ENCODE measurements at places on chromosomes 1 and 21.

DNA sequence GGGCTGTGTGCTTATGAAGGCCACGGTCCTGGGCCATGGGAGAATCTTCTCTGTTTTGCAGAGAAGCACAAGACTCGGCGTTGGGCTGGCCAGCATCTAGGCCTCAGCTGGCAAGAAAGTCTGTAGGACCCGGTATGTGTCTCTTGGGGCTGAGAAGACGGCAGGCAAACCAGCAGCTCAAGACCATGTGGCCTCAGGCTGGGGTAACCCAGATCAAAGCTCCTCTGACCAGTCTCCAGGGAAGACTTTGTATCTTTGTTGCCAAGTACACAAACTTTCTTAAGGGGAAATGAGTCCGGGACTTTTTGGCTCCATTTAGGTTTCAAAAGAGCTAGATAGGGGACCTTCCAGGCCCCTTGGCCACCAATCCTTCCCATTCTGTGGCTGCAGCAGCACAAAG lies 60.1 kb downstream of the PTP4A2 start:
- DNase-seq = no peak

DNA sequence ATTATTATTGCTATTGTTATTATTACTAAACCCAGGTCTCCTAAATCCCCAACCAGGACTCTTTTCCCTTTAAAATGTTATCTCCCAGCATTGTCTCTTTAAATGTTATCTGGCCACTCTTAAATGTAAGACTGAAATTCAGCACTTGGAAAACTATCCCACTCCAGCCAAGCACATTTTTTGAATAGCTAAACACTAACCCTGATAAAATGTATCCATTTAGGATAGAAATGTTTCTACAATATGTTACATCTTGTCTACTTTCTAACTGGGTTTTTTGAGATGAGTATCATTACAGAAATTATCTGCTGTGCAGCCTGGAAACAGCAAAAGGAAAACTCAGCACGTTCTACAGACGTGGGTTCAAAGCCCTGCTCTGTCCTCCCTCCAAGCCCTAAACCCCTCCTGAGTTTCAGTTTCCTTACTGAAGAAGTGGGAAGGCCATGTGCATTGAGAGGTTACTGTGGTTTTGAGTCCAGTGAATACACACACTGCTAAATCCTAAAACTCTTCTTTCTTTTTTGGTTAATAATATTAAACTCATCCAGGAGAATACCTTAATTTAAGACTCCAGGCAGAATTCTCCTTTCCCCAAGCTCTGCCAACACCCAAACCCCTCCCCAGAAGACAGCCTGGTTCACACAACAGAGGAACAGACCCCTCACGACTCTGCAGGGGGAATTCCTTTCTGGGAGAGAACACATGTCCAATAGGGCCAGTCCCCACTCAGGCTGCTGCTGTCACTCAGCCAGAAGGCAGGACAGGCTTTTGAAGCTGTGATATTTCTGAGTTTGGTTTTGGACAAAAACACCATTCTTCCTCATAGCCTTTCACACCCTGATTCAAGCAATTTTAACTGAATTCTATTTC lies 41.9 kb downstream of the HIVEP3 start:
- no peak for DNase-seq

DNA sequence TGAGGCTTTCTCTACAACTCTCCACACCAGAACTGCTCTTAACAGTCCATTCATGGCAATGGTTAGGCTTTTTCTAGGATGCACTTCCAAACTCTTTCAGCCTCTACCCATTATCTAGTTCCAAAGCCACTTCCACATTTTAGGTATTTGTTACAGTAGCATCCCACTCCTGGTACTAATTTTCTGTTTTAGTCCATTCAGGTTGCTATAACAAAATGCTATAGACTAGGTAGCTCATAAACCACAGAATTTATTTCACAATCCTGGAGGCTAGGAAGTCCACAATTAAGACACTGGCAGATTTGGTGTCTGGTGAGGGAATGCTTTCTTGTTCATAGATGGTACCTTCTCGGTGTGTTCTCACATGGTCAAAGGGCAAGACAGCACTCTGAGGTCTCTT lies 17.3 kb upstream of the EPS8L3 start:
- no peak for DNase-seq

DNA sequence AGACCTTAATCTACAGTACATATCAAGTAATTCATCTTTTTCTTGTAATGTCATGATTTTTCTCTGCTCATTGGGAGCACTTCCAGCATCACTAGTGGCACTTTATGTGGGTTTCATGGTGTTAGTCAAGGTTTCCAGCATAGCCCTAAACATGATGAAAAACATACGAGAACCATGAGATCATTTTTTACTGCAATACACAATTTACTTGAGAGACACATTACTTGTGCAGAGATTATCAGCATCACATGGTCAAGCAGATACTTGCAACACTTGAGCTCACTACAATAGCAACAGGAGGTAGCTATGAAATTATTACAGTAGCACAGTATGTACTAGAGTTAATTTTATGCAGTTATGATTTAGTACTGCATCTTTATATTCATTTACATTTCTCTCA lies 36.4 kb downstream of the ITGB3BP start:
- DNase-seq = no peak

- no peak for DNase-seq
These were observed 8.9 kb downstream of the NIBAN1 start for GRCh38 chr1:184965439-184965838.

GRCh38 chr1:37858931-37859506 lies 373 bp downstream of the MTF1 start:
- DNase-seq = no peak

DNA sequence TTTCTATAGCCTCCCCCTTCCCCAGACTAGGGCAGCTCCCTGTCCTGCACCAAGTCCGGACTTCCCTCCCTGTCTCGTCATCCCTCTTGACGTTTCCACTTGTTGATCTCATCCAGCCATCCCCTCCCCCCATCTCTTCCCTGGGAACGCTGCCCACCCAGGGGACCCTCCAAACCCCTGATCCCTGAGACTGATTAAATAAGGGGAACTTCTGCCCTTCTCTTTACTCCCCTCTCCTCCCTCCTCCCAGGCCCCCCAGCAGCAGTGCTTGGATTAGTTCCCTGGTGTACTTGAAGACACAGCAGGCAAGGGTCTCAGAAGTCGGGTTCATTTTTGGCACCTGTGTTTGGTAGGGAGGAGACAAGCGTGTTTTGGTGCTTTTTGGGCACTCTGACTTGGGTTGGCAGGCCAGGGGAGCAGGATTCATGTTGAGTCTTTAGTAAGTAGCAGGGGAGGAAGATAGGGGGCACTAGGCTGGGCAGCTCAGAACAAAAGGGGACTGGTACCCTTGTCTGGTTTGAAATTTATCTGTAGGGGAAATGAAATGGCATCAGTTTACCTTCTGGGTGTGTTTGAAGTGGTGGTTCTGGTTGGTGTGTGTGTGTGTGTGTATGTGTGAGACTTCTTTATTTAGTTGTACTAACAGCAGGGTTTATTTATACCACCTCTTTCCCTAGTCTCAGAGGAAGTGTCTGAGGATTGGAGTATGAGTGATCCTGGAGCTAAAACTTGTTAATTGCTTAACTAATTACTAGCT lies 11.1 kb downstream of the VANGL2 start:
- no peak for DNase-seq

DNA sequence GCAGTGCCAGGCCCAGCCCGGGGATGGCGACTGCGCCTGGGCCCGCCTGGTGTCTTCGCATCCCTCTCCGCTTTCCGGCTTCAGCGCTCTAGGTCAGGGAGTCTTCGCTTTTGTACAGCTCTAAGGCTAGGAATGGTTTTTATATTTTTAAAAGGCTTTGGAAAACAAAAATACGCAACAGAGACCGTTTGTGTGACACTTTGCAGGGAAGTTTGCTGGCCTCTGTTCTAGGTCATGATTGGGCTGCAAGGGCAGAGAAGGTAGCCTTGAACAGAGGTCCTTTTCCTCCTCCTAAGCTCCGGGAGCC lies 719 bp downstream of the SOD1 start:
- no peak for DNase-seq

DNA sequence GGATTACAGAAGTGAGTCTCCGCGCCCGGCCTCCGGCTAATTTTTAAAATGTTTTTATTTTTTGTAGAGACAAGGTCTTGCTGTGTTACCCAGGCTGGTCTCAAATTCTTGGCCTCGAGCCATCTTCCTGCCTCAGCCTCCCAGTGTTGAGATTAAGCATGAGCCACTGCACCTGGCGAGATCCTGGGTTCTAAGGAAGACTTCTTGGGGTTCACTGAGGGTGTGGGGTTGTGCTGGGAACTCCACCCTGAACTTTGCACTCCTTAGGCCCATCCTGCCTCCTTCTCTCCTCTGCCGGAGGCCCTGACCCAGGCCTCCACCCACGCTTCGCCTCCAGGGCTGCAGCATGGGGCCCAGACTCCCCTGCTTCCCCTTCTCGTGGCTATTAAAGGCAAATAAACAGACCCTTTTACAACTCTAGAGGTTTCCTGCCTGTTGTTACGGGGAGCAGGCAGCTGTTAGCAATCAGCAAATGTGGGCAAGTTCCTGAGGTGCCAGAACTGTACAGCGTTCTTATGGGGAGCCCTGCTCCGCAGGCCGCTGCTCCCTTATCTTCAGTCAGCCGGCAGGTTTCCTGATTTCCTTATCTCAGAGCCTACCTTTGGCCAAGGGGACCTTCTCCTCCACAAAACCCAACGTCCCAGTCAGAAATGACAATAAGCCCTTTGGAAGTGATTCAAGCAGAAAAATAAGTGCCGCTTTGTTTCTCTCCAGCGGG lies 41.0 kb upstream of the LIN9 start:
- peak; percentile 94 for DNase-seq

DNA sequence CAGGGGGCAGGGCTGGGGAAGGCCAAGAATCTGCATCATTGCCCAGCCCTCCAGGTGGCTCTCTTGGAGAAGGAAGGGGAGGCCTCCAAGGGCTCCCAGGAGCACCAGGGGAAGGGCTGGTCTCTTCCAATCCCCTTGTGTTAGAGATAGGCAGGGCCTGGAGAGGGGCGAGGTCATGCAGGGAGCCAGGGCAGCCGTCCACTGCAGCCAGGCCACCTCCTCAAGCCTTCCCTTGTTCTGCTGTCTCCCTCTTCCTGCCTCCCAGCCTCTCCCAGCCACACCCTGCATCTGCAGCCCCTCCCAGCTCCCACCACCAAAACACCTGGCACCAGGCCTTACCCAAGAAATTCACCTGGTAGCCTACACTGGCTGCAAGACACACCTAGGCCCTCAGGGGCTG lies 105.3 kb upstream of the IFFO2 start:
- DNase-seq = no peak

- no peak for DNase-seq
These were observed 28.5 kb upstream of the CAMK1G start for GRCh38 chr1:209554761-209555611.

- DNase-seq = no peak
These were observed 23.8 kb downstream of the PLA2G2A start for GRCh38 chr1:19955534-19956170.

GRCh38 chr1:92975551-92976232 lies 14.4 kb upstream of the DIPK1A start:
- no peak for DNase-seq

DNA sequence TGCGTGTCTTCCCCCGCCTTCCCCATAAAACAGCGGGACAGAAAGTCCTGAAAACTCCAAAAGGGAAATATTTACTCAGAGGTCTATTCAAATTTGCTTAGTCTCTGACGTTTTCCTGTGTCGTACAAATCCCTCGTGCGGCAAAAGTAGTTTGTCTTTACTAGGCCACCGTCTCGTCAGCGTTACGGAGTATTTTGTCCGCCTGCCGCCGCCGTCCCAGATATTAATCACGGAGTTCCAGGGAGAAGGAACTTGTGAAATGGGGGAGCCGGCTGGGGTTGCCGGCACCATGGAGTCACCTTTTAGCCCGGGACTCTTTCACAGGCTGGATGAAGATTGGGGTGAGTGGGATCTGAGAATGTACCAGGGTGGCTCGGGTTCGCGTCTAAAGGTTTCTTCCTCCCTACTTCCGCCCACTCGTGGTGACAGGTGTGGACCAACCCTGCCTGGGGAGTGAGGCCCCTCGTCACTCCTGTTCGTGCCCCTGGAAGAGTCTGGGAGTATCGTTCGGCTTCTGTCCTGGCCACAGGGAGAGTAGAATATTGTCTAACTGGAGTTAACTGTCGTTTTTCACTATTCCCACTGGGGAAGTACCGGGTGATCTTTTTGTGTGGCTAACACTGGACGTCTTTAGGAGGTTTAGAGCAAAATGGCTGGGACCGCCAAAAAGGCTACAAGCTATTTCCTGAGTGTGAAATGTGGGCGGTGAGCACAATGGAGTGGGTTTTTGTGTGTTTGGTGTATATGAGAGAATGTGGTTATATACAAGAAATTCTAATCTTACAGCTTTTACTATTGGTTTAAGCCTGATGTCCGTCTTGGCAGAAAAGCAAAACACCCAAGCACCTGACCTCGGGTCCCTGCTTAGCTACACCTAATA lies at the start of gene ATF6:
Gene ATF6 (plus strand): TSS at position 219 of the 880 bp plus-strand sequence. CDS start 41 bp downstream, at position 260.
- peak; percentile 77 for DNase-seq

- peak; percentile 22 for DNase-seq
These were observed 92.5 kb downstream of the SLC25A24 start for GRCh38 chr1:108107658-108108057.

- DNase-seq = no peak
These were observed 4.5 kb downstream of the SRSF4 start for GRCh38 chr1:29177022-29177705.

GRCh38 chr1:66526036-66526435 lies 7.9 kb upstream of the SGIP1 start:
- DNase-seq = no peak

DNA sequence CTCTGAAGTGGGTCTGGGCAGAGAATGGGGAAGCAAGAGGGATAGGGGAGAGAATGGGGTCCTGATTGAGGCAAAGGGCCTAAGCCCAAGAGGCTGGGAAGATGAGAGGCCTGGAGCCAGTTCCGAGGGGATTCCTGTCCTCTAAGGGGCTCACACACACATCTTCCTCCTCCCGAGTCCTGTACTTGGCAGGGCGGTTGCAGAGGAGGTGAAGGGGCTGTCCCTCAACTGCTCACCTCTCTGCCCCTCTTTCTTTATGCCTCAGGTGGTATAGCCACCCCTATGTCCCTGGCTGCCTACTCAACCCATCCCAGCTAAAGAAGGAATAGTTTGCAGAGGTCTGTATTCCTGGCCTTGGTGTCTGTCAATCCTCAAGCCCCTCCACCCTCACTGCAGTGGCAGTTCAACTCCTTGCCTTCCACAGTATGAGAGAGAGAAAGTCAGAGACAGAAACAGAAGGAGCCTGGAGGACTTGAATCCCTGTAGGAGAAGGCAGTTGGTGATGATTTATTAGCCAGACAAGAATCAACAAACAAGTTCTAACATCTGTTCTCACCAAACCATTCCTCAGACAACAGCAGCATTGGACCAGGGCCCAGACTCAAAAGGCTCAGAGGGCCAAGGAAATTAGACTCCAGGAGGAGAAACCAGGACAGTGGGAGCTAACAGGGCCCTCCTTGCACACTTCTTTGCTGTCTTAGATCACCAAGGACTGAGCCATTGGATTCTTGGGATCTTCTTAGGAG lies 10.7 kb downstream of the SH2D2A start:
- DNase-seq = no peak

DNA sequence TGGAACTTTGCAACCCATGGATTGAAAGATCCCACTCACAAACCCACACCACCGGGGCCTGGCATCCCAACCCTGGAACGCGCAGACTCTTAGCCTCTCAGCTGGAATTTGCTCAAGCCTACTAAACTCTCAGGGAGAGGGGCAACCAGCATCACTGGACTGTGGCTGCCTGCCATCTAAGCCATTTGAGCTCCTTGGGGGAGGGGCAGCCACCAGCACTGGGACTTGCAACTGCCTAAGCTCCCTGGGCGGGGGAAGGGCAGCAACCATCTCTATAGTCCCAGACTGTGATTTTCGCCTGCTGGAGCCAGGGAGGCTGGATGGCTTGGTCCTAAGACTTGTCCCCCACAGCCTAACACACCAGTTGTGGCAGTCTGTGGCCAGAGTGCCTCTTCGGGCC lies 122.3 kb downstream of the SNX7 start:
- DNase-seq = no peak

GRCh38 chr1:26275580-26276431 lies 4.1 kb upstream of the SH3BGRL3 start:
- DNase-seq = peak; percentile 58
